ENCODE measurements at places on chromosomes 4 and X.

DNA sequence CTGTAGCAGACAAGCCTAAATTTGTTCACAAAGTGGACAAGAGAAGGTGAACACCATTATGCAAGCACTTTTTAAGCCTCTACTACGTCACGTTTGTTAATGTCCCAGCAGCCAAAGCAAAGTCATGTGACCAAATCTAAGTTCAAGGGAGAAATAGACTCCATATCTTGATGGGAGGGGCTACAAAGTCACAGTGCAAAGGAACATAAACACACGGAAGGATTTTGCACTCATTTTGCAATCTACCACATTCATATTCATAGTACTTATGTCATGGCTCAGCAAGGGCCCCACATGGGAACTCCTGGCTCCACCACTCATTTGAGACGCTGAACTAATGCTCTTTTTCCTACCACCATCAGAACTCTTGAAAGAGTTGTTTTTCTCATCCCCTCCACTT is 139.0 kb upstream of the JADE1 start:
- DNase-seq: no peak

- no peak for DNase-seq
Observed at GRCh38 chr4:8709729-8710360, 117.3 kb downstream of the CPZ start.

DNA sequence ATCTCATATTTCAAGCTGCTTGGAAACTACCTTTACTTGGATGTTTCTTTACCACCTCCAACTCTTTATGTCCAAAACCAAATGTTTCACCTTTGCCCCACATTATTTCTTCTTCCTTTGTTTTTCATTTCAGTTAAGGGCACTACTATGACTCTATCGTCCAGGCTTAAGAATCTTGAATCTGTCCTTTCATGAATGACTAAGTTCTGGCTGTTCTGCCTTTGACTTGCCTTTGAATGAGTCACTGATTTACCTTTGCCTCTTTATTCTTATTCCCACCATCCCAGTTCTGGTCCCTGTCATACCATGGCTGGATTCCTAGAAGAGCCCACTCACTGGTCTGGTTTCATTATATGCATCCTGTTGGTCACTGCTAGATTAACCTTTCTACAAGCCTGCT is 30.6 kb upstream of the PLAC1 start:
- DNase-seq: no peak

GRCh38 chr4:140113653-140114052 is 40.3 kb downstream of the MAML3 start:
- DNase-seq: no peak

GRCh38 chr4:39620551-39621313 is 17.9 kb downstream of the SMIM14 start:
- no peak for DNase-seq

GRCh38 chrX:119738742-119739141 is 19.6 kb upstream of the SOWAHD start:
- no peak for DNase-seq

GRCh38 chrX:9464435-9465371 is at the start of gene TBL1X:
Gene TBL1X (plus strand): TSS chrX:9465058. CDS start chrX:9653587, 188,529 bp downstream.
- no peak for DNase-seq

DNA sequence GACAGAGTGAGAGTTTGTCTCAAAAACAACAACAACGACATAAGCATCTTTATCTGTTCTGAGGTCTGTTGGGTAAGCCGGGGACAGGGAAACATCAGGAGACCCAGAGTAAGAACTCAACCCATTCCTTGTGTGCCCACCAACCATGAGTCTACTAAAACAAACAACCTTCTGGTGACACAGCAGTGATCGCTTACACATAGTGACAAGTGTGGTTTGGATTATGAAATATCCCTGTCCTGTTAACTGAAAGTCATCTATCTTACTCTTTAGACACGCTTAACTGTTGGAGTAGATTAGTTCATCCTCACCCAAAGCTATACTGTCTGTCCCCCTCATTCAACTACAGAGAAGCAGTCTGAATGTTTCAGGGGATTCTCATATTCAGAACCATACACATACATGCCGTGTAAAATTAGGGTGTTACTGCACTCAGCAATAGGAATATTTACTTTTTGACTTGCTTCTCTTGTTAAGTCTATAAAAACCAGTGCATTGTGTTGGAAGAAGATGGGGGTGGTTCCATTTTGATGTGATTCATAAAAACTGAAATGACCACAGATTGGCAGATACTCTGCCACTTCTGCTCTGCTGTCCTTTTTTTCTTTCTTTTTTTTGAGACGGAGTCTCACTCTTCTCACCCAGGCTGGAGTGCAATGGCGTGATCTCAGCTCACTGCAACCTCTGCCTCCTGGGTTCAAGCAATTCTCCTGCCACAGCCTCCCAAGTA is 27.4 kb downstream of the PHKA2 start:
- DNase-seq: no peak

DNA sequence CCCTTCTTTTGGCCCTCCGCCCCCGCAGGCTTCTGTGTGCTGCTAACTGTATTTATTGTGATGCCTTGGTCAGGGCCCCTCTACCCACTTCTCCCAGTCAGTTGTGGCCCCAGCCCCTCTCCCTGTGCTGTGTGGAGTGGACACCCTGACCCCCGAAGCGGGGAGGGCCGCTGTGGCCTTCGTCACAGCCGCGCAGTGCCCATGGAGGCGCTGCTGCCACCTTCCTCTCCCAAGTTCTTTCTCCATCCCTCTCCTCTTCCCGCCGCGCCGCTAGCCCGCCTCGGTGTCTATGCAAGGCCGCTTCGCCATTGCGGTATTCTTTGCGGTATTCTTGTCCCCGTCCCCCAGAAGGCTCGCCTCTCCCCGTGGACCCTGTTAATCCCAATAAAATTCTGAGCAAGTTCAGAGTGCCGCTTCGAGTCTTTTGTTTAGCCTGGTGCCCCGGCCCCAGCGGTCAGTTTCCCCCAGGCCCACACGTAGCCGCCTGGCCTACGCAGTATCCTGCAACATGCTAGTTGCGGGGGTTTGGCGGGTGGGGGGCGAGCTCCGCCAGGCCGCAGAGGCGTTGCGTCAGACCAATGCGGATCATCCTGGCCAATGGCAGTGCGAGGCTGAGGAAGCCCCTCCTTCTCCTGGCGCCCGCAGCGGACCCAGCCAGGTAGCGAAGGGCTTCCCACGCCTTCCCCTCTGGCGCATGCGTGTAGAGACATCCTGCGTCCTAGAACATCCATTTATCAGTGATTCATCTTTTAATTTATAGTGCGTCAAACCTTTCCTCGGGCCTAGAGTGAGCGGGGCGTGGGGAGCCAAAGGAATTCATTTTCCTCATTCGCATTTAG is 5.6 kb upstream of the KANTR start:
- no peak for DNase-seq

DNA sequence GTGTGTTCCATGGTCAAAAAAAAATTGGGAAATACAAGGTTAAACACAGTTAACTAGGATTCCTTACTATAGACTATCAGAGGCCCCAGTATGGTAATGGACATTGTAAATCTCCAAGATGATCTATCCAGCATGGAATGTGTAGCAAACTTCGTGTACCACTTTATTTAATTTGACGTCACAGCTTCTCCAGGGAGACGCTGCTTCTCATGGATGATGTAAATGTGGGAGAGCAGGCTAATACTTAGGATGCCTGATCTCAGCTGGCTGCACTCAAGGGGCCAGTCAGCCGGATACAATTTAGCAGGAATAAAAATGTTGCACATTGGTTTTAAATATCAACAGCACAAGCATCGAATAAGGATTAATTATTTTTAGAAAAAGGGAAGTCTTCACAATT is 111.7 kb upstream of the HPF1 start:
- no peak for DNase-seq

GRCh38 chr4:54067166-54067565 is 2.8 kb upstream of the CHIC2 start:
- DNase-seq: no peak

DNA sequence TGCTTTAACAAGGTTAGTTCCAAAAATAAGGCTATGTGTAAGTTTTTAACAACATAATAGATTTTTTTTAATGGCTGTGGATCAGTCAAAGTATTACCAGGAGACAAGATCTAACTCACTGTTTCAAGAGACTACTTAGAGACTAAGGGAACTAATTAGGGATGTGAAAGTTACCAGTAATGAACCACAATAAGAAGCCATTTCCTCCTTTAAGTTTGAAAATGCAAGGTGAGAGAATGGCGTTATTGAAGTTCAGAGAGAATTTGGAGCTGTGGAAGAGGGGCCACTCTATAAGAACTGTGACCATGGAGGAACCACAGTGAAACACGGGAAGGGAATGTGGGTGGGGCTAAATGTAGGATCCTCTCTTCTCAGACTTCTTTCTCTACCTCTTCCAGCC is 624.2 kb downstream of the GLUD2 start:
- DNase-seq: no peak

- no peak for DNase-seq
Observed at GRCh38 chrX:118495958-118496762, 545 bp downstream of the DOCK11 start.

All from omental fat pad (tissue), 4 donors.